ENCODE measurements at places on chromosomes 13 and 19. TPM values are rescaled to one million over a fixed set of nuclear protein-coding genes. Genes with fewer than 3 reads are reported as not detected.

GRCh38 chr19:57033576-57033975 is 86.2 kb upstream of the USP29 start:
- DNase-seq: no peak

DNA sequence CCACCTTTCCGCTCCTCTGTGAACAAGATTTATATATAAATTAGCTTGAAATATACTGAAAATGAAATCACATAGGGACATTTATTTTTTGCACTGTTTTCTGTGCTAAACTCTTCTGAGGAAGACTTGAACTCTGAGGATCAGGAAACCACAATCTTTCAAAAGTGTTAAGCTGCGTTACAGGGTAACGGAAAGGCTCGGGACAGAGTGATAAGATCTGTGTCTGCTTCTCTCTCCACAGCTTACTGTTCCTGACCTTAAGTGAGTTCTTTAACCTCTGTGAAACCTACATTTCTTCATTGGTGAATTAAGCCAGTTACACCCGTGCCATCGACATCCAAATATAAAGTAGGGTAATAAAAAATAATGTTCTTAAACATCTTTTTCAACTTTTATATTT is 38.9 kb downstream of the DACH1 start:
- DNase-seq: no peak

DNA sequence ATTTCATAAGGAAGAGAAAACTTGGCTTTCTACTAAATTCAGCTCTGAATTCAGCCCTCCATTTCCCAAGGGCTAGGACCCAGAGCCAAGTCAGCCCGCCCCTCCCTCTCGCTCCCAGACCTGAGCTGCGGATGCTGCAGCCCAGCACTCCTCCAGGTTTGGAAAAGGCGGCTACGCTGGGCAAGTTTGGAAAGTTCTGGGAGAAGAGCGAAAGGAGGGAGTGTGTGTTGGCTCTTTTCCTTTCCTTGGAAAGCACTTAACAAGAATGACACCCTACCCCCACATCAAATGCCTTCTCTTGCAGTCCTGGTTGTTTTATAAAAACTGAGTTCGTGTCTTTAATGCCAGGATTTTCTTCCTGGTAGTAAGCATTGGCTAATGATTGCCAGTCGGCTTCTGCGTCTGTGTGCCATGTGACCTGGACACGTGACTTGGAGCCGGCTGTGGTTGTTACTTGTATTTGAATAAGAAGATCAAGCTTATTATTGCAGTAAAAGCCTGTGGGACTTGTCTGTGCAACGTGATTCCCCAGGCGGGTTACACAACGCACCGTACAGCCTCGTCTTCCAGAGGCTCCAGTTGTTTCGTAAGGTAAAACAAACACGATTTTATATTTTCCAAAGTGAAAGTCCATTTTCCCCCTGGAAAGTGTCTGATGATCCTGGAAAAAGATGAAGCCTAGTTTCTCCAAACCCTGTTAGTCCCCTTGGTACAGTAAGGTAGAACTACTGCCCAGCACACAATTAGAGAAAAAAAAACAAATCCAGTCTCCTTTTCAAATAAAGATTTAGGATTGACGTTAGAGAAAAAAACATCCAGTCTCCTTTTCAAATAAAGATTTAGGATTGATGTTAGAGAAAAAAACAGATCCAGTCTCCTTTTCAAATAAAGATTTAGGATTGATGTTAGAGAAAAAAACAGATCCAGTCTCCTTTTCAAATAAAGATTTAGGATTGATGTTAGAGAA is 26.8 kb upstream of the UBE2L5 start:
- peak; percentile 96 for DNase-seq

GRCh38 chr13:50074843-50075242 is 59.6 kb downstream of the KCNRG start:
- no peak for DNase-seq

DNA sequence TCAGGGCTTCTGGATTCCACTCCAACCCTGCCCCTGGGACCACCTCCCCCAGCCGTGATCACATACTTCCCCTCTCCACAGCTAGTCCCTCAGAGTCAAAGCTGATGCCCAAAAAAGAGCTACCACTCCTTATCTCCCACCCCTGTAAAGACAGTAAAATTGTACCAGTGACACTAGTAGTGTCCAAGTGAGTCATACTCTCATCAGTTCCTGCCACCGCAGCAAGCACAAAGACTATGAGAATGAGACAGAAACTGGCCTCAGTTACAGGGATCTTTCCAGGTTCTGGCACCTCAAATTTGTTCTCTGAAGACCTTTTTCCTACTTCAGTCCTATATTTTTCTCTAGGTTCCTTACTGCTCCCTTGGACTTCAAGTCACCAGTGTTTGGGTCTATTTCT is 144.2 kb downstream of the SPRY2 start:
- DNase-seq: no peak

GRCh38 chr13:108967371-108967770 is 338.0 kb downstream of the MYO16 start:
- DNase-seq: no peak

GRCh38 chr13:111153977-111154332 is 38.8 kb downstream of the ARHGEF7 start:
- no peak for DNase-seq

DNA sequence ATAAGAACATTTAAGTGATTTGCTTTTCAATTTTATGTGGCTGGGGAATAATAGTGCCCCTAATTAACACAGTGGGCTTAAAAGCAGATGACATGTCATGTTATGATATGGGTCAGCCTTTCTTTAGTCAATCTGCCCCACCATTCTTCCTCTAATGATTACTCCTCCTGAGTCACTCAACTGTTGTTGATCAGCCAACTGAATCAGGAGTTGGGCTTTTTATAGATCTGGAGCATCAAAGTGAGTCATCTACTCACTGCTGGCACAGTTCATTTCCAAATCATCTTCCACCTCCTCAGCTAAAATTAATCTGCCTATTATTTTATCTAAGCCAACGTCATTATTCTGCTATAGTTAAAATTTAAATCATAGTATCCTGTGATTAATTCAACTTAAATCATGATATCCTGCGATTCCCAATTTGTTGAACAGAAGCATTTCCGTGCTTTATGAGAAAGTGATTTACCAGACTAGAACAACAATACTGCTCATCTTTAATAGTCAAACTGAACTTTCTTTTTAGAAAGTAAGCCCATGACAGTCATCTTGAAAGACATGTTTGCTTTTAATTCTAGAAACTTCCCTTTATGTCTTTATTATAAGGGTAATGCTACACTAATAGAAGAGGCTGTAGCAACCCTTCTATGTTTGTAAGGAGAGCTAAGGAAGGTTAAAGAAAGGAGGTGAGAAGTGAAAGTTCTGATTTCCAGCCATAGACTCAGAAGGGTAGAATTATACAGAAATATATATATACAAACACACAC is 551.4 kb downstream of the TBC1D4 start:
- no peak for DNase-seq

DNA sequence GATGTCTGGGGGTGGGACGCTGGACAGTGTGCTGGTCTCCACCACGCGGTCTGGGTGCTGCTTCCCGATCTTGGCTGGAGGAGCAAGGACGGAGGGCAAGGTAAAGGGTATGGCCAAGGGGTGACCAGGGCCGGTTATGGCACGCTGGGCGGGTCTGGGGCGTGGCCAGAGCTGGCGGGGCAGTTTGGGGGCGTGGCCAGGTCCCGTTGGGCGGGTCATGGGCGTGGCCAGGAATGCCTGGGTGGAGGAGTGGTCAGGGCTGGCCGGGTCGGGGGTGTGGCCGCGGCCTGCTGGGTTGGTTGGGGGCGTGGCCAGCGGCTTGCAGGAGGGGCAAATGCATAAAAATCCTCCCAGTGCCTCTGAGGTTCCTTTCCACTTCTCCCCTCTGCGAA is 19.2 kb downstream of the GPX4 start:
- peak; percentile 78 for DNase-seq

DNA sequence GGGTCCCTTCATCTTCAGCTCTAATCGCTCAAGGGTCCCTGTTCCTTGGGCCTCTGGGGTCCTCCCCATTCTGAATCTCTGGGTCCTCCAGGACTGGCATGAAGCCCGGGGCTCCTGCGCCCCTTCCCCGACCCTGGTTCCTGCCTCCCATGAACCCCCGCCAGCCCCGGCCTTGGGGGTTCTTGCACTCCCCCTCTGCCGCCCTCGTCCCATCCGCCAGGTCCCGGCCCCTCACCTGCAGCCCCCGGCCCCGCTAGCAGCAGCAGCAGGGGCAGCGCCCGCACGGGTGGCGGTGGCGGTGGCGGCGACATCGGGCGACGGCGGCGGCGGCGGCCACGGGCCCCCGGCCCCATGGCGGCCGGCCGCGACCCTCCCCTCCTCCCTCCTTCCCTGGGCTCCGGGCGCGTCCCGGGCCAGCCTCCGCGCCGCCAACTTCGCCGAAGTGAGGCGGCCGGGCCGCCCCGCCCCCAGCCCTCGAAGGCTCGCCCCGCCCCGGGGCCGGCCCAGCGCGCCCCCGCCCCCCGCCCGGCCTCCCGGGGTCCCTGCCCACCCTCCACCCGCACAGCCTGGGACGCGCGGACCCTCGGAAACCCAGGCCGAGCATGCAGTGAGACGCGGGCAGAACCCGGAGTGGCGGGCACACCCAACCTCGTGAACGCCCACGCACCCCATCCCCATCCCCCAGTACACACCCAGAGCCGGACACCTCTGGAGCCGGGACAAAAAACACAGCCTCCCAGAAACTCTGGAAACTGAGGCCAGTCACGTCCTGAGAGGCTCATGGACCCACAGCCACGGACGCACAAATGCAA is at the start of gene NOTCH3:
Gene NOTCH3, minus strand, starts transcription at position 443 of the 812 bp plus-strand sequence. Its CDS starts 90 bp downstream, at position 353.
- DNase-seq: no peak

DNA sequence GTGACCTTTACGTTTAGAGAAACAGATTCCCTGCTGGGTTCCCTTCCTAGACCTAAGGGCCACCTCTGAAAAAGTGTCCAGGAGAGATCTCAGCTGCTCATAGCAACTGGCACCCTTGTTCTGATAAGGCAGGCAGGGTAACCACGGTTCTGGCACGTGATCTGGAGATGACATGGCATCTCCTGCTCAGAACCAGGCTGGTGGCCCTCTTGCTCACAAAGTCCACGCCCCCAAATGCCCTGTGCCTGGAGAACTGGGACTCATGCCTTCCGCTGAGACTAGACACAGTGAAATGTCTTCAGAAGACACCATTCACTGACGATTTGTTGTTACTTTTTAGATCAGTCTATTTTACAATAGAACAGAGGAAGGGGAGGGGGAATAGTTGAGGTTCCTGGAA is 174.1 kb downstream of the ZNF536 start:
- no peak for DNase-seq

- no peak for DNase-seq
These were observed 24.9 kb upstream of the RNF113B start for GRCh38 chr13:98201984-98202383.

GRCh38 chr13:109172136-109172535 is 542.7 kb downstream of the MYO16 start:
- DNase-seq: no peak

DNA sequence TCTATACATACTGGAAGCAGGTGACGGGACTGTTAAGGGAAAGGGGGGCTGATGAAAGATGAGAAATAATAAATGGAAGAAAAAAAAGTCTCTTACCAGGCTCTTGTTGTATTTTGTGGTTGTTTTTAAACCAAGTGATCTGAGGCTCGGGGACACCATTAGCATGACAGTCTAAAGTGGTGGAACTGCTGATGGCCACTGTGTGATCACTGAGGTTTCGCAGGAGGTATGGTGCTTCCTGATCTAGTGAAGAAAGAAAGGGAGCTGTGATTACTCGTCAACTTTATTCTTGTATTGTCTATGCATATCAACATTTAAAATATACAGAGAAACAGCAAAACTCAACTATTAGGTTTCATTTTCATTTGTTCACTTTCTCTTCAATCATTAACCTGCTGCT is 110.1 kb downstream of the FLT1 start:
- no peak for DNase-seq

GRCh38 chr13:46320406-46320805 is 66.6 kb downstream of the RUBCNL start:
- DNase-seq: no peak

DNA sequence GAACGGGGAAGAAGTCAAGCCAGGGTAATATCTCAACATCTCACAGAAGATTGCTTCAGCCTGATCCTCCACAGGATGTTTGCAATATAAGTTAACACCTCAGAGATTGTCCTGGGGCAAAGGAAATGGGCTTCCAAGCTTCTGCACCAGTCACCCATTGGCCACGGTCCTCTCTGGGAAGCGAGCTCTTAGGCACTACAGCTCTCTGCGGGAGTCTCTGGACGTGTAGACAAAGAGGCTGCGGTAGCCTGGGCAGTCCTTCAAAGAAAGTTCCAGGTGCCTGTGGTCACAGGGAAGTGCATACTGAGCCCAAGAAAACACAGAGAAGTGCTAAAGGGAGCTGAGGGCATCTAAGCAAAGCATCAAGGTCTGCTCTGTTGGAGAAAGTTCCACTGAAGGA is 805.7 kb downstream of the DIAPH3 start:
- DNase-seq: no peak

GRCh38 chr13:99118179-99118578 is 82.5 kb upstream of the UBAC2 start:
- DNase-seq: no peak

DNA sequence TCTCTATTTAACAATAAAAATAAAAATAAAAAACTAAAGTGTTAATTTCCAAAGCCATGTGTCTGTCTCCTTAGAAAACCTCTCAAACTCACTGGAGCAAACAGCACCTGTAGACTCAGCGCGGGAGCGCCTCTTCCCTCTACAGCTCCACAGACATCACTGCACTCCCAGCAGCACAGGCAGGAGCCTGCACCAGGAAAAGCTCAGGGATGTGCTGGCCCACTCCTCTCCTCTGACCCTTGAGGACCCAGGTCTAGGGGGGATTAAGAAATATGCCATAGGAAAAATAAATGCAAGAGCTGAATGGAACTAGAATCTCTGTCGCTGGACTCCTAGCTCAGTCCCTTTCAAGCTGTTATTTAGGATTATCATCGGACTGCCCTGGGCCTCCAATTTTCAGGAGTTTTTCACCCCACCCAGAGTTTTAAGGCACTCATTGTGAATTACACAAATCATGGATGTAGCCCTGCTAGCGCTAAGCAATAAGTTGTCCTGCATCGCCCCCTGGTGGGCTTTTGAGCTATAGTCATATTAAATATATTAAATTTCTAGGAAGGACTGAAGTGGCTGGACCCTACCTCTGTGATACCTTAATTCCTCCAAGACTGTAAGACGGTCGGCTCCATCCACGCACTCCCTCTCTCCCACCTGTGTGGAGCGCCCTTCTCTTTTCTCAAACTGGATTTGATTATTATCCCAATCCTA is 333.9 kb downstream of the UQCRFS1 start:
- peak; percentile 64 for DNase-seq

The NDUFB7 gene
- total RNA-seq: 121 TPM

The ZNF497 gene
- 2.5 TPM for total RNA-seq

The IL4I1 gene
- total RNA-seq: 1.6 TPM

The LRG1 gene
- 14.9 TPM for total RNA-seq

The SMAD9 gene
- 17.6 TPM for total RNA-seq
